ENCODE measurements at places on chromosomes 2 and 18.

DNA sequence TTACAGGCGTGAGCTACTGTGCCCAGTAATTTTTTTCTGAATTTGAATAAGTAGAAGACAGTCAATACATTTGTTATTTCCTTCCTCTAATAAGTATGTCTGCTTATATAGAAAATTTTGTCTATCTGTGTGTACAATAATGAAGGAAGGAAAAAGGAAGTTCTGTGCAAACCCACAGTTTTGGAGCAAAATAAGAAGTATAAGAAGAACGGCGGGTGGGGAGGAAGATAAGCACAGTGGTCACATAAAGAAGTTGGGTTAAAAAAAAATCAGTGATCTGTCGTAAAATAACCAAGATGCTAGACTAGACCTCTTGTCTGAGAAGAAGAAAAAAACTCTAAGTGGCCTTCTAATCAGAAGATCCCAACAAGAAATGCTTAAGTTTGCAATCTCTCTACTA is 20.2 kb downstream of the MGAT4A start:
- no peak for DNase-seq

- no peak for DNase-seq
These were observed 28.0 kb upstream of the SCYGR1 start for GRCh38 chr2:227415538-227416424.

GRCh38 chr18:63336366-63337099 is 17.0 kb upstream of the BCL2 start:
- no peak for DNase-seq

- no peak for DNase-seq
These were observed 4.8 kb upstream of the MRPL44 start for GRCh38 chr2:223952280-223952968.

DNA sequence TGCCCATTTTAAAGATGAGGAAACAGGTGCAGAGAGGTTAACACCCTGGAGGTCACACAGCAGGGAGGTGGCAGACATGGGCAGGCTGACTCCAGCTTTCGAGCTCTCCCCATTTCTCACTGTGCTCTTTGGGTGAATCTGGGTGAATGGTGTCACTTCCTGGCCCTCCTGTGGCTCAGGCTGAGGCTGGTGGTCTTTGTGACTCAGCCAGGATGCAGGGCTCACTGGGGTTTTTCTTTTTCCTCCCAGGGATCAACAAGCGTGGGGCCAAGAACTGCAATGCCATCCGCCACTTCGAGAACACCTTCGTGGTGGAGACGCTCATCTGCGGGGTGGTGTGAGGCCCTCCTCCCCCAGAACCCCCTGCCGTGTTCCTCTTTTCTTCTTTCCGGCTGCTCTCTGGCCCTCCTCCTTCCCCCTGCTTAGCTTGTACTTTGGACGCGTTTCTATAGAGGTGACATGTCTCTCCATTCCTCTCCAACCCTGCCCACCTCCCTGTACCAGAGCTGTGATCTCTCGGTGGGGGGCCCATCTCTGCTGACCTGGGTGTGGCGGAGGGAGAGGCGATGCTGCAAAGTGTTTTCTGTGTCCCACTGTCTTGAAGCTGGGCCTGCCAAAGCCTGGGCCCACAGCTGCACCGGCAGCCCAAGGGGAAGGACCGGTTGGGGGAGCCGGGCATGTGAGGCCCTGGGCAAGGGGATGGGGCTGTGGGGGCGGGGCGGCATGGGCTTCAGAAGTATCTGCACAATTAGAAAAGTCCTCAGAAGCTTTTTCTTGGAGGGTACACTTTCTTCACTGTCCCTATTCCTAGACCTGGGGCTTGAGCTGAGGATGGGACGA is 13.2 kb downstream of the ITM2C start:
- no peak for DNase-seq

DNA sequence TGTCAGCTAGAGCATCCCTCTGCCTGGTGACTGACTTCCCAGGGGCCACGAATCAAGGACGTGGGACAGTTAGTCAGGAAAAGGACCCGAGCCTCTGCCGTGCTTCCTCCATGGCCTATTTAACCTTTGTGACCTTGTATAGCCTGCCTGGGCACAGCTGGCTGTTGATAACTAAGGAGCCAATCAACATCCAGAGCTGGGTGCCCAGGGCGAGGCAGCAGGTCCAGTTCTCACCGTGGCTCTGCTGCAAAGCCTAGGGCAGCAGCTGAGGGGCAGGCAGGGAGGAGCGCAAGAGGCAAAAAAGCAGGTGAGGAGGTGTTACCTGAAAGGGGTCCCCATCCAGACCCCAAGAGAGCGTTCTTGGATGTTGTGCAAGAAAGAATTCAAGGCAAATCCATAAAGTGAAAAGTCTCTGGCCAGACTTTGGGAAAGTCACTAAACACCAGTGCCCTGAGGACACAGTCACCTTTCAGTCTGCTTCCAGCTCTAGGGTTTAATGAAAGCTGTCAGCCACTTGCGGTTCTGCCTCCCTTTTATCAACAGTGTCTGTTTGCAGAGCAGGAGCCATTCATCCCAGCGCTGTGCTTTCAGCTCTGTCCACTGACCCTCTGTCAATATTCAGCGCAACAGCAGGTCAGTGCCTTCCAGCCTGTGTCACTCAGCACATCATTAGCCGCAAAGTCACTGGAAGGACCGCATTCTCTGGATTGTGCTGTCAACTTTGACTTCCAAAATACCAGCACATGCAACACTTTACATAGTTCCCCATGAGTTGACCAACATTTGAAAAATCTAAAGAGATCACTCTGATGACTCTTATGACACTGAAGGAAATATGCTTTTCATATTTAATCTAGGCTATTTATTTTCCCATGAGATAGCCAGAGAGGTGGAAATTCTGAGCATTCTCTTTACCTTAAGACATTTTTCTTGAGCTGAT is 38.6 kb upstream of the ASAP2 start:
- DNase-seq: no peak

DNA sequence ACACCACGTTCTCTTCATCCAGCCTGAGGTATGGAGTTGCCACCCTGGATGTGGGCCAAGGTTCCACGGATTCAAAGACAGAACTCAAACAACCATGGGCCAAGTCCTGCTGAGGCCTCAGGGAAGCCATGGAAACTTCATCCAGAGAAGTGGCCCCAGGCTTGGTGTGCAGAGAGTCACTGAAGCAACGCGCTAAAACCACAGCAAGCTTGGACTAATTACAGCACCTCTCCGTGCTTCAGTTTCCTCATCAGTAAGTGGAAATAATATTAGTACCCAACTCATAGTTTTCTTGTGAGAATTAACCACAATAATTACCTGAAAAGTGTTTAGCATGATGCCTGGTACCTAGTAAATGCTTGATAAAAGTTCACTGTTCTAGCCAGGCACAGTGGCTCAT is 19.2 kb upstream of the AP1S3 start:
- DNase-seq: no peak

GRCh38 chr18:5508821-5509220 is 35.0 kb downstream of the EPB41L3 start:
- no peak for DNase-seq

GRCh38 chr2:48504647-48505327 is 25.2 kb upstream of the STON1 start:
- no peak for DNase-seq

GRCh38 chr2:133734716-133735495 is 166.6 kb upstream of the NCKAP5 start:
- DNase-seq: no peak

GRCh38 chr2:14134771-14135170 is 497.7 kb upstream of the LRATD1 start:
- DNase-seq: no peak

DNA sequence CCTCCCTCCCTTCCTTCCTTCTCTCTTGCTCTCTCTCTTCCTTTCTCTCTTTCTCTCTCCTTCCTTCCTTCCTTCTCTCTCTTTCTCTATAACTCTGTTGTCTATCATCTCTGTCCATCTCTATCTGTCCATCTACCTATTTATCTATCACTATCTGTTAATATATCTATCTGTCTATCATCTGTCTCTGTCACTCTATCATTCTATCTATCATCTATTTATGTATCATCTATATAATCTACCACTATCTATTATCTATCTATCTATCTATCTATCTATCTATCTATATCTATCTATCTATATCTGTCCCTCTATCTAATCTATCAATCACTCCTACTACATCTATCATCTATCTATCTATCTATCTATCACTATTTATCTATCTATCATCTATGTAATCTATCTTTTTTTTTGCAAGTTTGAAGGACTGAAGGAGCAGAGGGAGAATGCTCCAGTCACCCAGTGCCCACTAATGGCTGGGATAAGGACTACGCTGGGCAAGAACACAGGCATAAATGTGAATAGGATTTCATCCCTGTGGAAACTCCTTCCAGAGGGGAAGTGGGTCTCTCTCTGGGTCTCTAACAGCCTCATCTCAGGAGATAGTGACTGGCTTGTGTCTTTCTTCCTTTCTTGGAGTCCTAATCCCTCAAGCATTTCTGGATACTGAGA is 427.0 kb downstream of the LPIN1 start:
- no peak for DNase-seq

GRCh38 chr2:103265521-103265920 is 503.7 kb downstream of the TMEM182 start:
- no peak for DNase-seq

DNA sequence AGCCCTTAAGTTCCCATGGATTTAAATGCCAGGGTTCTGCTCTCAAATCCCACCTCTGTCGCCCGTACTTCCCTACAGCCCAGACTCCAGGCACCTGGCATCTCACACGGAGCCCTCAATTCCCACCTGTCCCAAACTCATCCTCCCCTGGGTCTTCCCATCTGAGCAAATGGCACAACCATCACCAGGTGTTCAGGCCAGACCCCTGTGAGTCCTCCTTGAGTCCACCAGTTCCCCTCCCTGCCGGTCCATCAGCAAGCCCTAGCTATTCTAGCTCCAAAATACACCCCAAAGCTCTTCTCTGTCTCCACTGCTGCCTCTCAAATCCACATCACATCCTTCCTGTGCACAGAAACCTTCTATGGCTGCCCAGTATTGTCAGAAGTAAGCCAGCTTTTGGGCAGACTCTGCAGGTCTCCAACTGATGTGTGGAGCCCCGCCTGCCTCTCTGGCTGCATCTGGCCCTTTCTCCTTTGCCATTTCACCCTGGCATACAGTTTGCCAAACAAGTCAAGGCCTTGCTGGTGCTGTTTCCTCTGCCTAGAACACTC is 67.7 kb downstream of the DNMT3A start:
- no peak for DNase-seq

- no peak for DNase-seq
These were observed 26.7 kb downstream of the AGPS start for GRCh38 chr2:177419274-177419673.

Measured in GM19239 (cell line).